ENCODE measurements at places on chromosomes 7 and 10.
A peak's percentile ranks its signal among the peaks of the same experiment; 100 is the strongest.

- no peak for DNase-seq
Measured at GRCh38 chr7:77205706-77206105, 6.1 kb upstream of the FGL2 start.

GRCh38 chr7:7984424-7984823 lies 15.8 kb downstream of the GLCCI1 start:
- DNase-seq, result no peak

DNA sequence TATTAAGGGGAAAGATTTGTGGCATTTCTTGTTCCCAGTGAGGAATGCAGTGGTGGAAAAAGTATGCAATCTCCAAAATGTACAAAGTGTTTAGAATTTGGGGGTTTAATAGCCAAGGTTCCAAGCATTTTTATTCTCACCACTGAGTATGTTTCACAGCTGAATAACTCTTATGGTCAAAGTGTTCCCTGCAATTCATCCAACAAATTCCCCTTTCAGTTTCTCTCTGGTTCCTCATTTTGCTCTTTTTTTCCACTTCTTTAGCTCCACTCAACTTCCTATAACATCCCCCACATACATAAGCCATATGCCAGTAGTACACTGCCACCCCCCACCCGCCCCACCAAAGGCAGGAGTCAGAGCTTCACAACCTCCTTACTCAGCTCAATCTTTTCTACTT lies 4.6 kb downstream of the HECW1 start:
- no peak for DNase-seq

DNA sequence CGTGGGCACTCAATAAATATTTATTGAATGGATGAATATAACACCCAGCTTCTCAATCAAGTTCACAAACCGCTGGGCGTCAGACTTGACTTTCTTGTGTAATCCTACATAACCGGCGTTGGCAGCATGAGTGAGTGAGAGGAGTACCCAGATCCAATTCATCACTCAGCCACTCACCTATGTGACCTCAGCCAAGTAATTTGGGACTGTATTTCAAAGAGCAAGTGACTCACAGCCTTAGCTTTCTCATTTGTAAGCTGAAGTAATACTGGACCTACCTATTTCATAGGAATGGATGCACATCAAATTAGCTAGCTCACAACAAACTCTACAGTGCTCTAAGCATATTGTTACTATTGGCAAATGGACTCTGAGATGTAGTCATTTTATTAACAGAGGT lies 53.8 kb upstream of the FAM204A start:
- DNase-seq, result no peak

GRCh38 chr7:2937701-2938513 lies 93.8 kb upstream of the GNA12 start:
- no peak for DNase-seq

DNA sequence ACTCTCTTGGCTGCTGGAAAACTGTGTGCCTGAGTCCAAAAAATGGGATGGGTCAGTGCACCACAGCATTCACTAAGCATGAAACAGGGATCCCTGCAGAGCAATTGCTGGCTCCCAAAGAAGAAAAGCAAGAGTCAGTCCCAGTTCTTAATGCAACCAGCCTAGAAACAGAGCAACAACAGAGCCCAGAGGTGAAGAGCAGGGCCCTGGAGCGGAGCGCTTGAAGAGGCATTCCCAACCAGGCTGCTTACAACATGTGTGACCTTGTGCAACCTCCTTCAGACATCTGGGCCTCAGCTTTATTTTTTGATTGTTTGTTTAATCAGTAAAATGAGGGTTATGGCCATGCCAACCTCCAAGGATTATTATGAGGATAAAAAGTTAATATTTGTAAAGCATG lies 543.7 kb upstream of the COBL start:
- no peak for DNase-seq

- DNase-seq, result no peak
Measured at GRCh38 chr10:22667093-22667480, 47.3 kb downstream of the PIP4K2A start.

DNA sequence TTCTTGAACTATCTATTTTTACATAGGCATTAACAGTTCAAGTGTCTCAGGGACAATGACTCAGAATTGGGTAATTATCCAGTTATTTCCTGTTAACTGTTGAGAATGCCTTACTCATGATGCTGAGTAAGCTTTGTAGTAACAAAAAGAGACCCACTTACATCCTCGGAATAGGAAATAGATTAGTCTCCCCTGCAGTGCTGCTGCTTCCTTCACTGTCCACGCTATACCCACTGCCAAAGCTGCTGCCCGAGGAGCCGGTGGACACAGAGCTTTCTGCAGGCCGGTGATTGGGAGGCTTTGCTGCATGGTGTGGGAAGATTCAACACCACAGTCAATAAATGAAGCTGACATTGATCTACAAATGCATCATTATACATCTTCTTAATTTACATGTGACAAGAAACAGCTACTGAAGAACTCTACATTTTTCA lies 357.1 kb downstream of the PCLO start:
- DNase-seq, result peak; percentile 65

DNA sequence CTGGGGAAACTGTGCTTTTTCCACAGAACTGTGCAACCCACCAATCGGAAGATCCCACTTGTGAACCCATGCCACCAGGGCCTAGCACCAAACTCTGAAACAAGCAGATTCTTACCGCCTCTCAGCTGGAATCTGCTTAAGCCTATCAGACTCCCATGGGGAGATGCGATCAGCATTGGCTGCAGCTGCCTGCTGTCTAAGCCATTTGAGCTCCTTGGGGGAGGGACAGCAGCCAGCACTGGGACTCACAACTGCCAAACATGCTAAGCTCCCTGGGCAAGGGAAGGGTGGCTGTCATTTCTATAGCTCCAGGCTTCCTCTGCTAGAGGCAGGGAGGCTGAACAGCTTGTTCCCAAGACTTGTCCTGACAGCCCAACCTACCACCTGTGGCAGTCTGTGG lies 283.8 kb downstream of the CDK14 start:
- DNase-seq, result no peak

DNA sequence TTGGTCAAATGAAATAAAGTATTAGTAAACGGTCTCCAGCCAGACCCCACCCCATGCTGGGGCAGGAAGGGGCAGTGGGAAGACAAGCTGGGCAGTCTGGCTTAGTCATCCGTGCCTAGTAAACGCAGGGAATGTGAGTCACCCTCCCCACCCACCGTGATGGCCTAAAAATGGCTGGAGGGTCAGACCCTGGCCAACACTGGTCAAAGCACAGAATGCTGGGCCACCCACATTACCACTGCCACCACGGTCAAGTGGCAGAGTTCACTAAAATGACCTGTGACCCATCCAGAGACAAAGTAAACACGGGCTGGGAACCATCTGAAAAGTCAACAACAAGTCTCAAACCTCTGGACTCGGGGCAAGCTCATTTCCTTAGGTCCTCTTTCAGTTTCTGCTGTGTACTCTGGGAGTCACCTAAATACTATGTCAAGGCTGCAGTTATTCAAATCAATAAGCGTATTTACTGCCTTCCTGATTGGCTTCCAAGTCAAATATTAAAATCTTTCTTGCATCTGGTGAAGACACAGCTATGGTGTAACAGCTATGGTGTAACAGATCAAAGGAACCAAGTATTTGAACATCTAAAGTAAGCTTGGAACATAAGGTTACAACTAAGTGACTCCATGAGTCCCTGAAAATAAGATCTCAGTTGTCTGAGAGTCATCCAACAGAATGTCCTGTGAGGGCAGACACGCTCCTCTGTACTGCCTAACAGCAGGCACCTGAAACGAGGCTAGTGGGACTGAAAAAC lies 3.0 kb downstream of the ZFAND2A start:
- no peak for DNase-seq

DNA sequence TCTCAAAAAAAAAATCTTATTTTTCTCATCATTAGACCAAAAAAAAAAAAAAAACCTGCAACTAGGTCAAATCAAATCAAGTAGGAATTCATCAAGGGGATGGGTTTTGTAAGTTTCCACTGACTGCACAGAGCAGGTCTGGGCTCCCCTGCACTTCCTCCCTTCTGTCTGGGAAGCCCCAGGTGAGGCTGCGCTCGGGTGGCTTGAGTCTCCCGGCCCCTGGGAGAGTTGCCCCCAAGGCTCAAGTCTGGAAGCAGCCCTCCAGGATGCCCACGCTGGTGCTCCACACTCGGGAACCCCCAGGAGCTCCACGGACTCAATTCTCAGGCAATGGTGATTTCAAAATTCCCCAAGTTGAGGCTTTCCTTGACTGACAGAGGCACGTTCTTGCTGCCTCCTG lies 41.7 kb upstream of the RBM33 start:
- DNase-seq, result no peak

- DNase-seq, result no peak
Measured at GRCh38 chr10:27225642-27226257, 14.8 kb downstream of the ACBD5 start.

GRCh38 chr7:71615017-71615416 lies 483.1 kb downstream of the GALNT17 start:
- no peak for DNase-seq

DNA sequence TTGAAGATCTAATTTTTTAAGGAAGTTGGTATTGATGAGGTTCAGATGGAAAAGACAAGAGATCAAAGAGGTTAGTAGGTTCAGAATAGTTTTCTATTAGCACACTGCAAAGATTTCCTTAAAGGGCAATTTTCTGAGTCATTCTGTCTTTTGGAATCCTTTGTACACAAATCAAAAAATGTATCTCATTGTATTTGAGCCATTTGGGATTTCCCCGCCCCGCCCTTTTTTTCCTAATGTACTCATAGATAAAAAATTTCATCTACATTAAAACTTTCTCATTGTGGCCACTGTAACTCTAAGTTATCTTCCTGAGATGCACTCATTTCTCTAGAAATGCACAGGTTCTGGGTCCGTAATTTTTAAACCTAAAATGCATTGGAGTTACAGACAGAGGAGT lies 12.1 kb downstream of the GIMAP6 start:
- DNase-seq, result no peak

DNA sequence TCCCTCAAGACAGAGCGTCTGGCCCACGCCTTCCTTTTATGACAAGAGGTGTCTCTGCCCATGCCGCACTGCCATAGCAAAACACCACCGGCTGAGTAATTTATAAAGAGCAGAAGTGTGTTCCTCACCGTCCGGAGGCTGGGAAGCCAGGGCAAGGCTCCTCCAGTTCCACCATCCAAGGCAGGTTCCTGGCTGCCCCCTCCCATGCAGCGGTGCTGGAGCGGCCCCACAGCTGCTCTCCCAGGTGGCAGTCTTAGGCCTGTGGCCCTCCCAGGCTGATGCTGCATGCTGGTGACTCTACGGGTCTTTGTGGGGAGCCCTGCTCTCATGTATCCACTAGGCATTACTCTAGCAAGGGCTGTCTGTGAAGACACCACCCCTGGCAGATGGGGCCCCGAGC lies 113.1 kb downstream of the TCERG1L start:
- no peak for DNase-seq

Measured in glomerular endothelial cell (primary cell).